Cerebellar nuclear complex (tissue), 1 donor: ENCODE measurements at places on chromosomes 3 and 15.

DNA sequence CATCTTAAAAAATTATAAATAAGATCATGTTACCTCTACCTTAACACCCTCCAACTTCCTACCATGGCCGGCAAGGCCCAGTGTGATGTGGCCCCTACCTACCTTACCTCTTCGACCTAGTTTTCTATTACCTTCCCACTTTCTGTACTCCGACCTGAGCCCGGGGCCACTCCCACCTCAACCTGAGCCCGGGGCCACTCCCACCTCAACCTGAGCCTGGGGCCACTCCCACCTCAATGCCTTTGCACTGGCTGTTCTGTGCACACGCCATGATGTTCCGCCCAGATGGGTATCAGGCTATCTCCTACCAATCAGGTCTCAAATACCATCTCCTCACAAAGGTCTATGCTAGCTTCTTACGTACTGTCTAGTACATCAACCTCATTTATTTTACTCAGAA, 66.8 kb upstream of the XXYLT1 start:
- no peak for DNase-seq

GRCh38 chr3:189797103-189797750, 166.0 kb downstream of the TP63 start:
- DNase-seq = no peak

DNA sequence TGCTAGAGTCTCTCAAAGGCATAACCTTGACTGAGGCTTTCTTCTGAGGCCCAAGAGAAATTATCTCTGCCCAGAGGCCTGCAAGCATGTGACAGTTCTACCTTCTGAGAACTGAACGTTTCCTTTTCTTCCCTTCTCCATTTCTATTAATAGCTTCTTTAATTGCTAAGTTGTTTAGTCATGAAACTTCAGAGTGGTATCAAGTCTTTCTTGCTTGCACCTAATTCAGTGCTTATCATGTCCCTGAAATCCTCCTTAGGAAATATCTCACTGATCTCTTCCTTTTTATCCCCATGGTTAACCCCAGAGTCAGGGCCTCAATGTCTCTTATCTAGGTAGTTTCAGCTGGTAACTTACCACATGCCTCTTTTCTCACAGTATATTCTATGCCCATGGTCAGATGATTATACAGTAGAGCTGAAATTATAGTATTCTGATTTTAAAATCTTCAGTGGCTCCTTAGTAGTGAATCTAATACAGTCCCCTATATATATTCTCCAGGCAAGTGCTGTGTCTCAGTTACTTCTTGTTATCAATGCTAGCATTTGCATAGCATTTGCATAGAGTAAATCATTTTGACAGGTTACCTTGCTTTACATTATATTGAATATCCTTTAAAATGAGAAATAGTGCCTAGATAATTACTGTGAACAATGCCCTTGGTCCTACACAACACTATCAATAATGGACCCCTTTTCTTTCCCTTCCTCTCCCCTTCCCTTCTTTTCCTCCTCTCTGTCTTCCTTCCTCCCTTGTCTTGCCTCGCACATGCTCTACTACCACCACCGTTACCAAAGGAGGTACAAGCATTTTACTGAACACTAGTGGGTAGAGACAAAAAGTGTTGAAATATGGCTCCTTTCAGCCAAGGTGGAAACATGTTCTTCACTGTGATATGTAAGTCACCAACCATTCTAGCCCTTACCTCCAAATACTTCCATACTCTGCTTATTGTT, 33.0 kb downstream of the KBTBD8 start:
- DNase-seq = no peak

DNA sequence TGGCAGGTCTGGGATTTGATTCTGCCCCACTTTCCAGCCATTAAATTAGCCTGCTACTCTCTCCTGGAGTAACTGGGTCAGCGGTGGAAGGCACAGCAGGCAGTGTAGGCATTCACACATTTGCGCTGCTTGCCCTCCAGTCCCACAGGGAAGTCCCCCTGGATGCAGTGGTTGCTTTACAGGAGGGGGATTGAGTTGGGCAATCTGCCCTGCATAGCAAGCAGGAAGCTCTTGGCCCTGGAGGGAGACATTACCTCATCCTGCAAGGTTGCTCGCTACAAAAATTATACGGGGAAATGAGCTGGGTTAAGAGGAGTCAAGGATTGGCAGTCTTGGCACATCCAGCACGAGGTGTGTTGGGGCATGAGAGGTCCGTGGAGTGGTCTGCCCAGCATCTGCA, 14.8 kb downstream of the MCM2 start:
- DNase-seq = no peak

DNA sequence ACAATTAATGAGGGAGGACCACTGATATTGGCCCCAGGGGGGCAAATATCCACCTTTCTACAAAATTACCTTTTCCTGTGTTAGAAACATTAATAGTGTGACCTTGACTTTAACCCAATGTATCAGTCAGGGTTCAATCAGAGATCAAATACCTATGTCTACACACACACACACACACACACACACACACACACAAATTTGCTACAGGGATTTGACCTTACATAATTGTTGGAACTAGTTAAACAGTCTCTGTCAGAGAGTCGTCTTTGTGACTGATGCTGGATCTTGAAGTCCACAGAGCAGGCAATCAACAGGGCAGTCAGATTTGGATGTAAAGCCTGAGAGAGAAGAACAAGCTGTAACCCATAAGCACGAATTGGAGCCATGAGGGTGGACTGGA, 32.5 kb downstream of the TM4SF4 start:
- no peak for DNase-seq

- no peak for DNase-seq
Observed at GRCh38 chr3:153099131-153099530, 62.9 kb upstream of the RAP2B start.

GRCh38 chr3:106809041-106809440, 568.2 kb upstream of the CCDC54 start:
- no peak for DNase-seq
